ENCODE measurements at places on chromosomes 11 and 22. TPM values are rescaled to one million over a fixed set of nuclear protein-coding genes. Genes with fewer than 3 reads are reported as not detected.

The PHETA2 gene
- 2.3 TPM for total RNA-seq

- DNase-seq, result no peak
Observed at GRCh38 chr22:17912945-17913721, 111.2 kb downstream of the MICAL3 start.

DNA sequence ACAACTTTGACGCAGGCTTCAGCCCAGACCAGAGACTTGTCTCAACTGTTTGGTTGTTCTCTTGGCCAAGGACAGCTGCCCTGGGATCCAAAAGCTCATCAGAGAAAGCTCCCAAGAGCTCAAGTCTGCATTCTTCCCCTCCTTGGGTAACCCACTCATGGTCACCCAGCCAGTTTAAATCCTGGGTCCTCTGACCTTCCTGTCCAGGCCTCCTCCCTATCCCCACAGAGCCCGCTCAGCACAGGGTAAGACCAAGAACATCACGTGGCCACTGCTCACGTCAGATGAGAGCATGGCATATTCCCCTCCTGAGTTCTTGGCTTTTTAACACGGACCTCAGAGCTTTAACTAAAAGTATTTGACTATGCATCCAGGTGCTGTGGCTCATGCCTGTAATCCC is 25.8 kb downstream of the TSKU start:
- DNase-seq, result peak; percentile 4

The C11orf91 gene
- not detected for total RNA-seq

All from natural killer cell (primary cell).